ENCODE measurements at places on chromosomes 1 and 21. TPM values are rescaled to one million over a fixed set of nuclear protein-coding genes. Genes with fewer than 3 reads are reported as not detected.

FCGR3B gene
- not detected for polyA plus RNA-seq

WRAP73 gene
- 27.1 TPM for polyA plus RNA-seq

DUSP12 gene
- 65.7 TPM for polyA plus RNA-seq

SEMA6C gene
- 29.9 TPM for polyA plus RNA-seq

CNR2 gene
- not detected for polyA plus RNA-seq

CNKSR1 gene
- polyA plus RNA-seq = 7.6 TPM

MYBPHL gene
- polyA plus RNA-seq = not detected

C1orf115 gene
- polyA plus RNA-seq = 9.7 TPM

CGN gene
- 1.2 TPM for polyA plus RNA-seq

BEND5 gene
- 29.0 TPM for polyA plus RNA-seq

KCNJ9 gene
- polyA plus RNA-seq = 0.09 TPM

C1orf94 gene
- not detected for polyA plus RNA-seq

ATXN7L2 gene
- polyA plus RNA-seq = 11.9 TPM

MYOC gene
- not detected for polyA plus RNA-seq

MROH9 gene
- polyA plus RNA-seq = not detected

AP4B1 gene
- 22.5 TPM for polyA plus RNA-seq

SPATA1 gene
- polyA plus RNA-seq = 0.88 TPM

FCRL1 gene
- not detected for polyA plus RNA-seq

LRRIQ3 gene
- 2.1 TPM for polyA plus RNA-seq

CHRNB2 gene
- polyA plus RNA-seq = not detected

CDKN2C gene
- polyA plus RNA-seq = 0.54 TPM

ALX3 gene
- not detected for polyA plus RNA-seq

GPBP1L1 gene
- 123 TPM for polyA plus RNA-seq

LCE2C gene
- polyA plus RNA-seq = not detected

C4BPA gene
- not detected for polyA plus RNA-seq

DENND2D gene
- polyA plus RNA-seq = 0.37 TPM

TCHHL1 gene
- not detected for polyA plus RNA-seq

OPTC gene
- not detected for polyA plus RNA-seq

ACBD6 gene
- 63.9 TPM for polyA plus RNA-seq

KLF18 gene
- not detected for polyA plus RNA-seq

S100A5 gene
- 0.52 TPM for polyA plus RNA-seq

ILDR2 gene
- polyA plus RNA-seq = 5.0 TPM

AGBL4 gene
- polyA plus RNA-seq = not detected

HSD3B2 gene
- not detected for polyA plus RNA-seq

CCDC28B gene
- polyA plus RNA-seq = 111 TPM

RCSD1 gene
- polyA plus RNA-seq = 100 TPM

PSMA5 gene
- 103 TPM for polyA plus RNA-seq

FAM131C gene
- polyA plus RNA-seq = 21.3 TPM

SPRR3 gene
- polyA plus RNA-seq = not detected

CATSPERE gene
- polyA plus RNA-seq = 0.27 TPM

NPHS2 gene
- not detected for polyA plus RNA-seq
